Activated CD8-positive, alpha-beta T cell treated with anti-CD3 and anti-CD28 coated beads, Interleukin-2, amount 10 ng/mL, durations not matched to agents 7 days and 5 days (primary cell): ENCODE measurements at places on chromosomes 13 and 19. TPM values are rescaled to one million over a fixed set of nuclear protein-coding genes. Genes with fewer than 3 reads are reported as not detected.
A peak's percentile ranks its signal among the peaks of the same experiment; 100 is the strongest.

- DNase-seq: no peak
Measured at GRCh38 chr13:112781881-112782361, 92.1 kb downstream of the ATP11A start.

GRCh38 chr13:111897846-111898215 is 169.1 kb upstream of the SOX1 start:
- DNase-seq: no peak

Gene COL4A1
- total RNA-seq: not detected

Gene EID2B
- total RNA-seq: 4.1 TPM

DNA sequence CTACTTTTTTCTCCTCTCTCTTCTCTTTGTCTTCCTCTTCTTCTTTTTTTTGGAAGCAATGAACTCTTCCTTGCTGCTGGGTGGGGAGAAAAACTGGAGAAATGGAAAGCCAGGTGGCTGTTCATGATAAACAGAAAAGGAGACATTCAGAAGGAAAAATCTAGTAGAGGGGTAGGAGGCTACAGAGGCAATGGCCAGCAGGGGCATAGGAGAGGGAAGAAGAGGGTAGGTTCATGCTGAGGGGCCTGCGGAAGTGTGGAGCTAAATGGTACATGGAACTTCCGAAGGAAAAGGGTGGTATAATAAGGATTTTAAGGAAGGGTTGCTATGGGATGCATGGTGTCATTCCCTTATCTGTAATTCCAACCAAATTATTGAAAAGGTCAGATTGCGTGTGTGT is 17.5 kb upstream of the HS6ST3 start:
- no peak for DNase-seq

- DNase-seq: peak; percentile 38
Measured at GRCh38 chr13:114067381-114067885, 65.0 kb downstream of the RASA3 start.

GRCh38 chr13:112067871-112068539 is 1.1 kb downstream of the SOX1 start:
- DNase-seq: no peak

GRCh38 chr13:111944171-111944583 is 122.8 kb upstream of the SOX1 start:
- no peak for DNase-seq

DNA sequence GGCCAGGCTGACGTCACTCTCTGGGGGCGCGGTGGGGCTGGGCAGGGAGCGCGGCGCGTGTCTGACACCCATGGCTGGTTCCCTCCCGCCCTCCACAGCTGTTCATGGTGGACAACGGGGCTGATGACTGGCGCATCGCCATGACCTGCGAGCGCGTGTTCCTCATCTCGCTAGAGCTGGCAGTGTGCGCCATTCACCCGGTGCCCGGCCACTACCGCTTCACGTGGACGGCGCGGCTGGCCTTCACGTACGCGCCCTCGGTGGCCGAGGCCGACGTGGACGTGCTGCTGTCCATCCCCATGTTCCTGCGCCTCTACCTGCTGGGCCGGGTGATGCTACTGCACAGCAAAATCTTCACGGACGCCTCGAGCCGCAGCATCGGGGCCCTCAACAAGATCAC is 14.7 kb downstream of the KCNN1 start:
- DNase-seq: no peak

Gene CYP2A6
- not detected for total RNA-seq

GRCh38 chr13:112486386-112487126 is 101.4 kb downstream of the TUBGCP3 start:
- DNase-seq: no peak

Gene ZNF653
- total RNA-seq: 21.8 TPM
